Activated CD8-positive, alpha-beta T cell treated with anti-CD3 and anti-CD28 coated beads, Interleukin-2, amount 10 ng/mL, durations not matched to agents 7 days and 5 days (primary cell): ENCODE measurements at places on chromosomes 5 and 9. TPM values are rescaled to one million over a fixed set of nuclear protein-coding genes. Genes with fewer than 3 reads are reported as not detected.

PCDHB10 gene
- total RNA-seq: not detected

LEAP2 gene
- 3.7 TPM for total RNA-seq

DNA sequence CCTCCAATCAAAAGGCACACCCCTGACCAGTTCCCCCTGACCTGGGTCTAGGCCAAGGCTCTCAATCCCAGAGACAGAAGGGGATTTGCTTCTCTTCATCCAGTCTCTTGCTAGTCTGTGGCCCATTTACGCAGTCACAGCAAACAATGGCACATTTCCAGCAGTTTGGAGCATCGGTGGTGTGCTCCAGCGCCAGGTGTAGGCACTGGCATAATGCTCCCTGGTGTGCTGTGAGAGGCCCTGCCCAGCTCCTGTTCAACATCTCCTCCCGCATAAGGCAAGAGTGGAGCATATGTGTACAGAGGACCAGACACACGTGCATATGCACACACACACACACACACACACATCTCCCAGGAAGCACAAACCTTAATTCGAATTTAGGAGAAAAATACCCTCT, 79.5 kb upstream of the ERCC6L2 start:
- DNase-seq: no peak

CLTB gene
- 65.4 TPM for total RNA-seq

- no peak for DNase-seq
Observed at GRCh38 chr9:99868845-99869244, 37.6 kb upstream of the STX17 start.

GPR150 gene
- 0.83 TPM for total RNA-seq

DNA sequence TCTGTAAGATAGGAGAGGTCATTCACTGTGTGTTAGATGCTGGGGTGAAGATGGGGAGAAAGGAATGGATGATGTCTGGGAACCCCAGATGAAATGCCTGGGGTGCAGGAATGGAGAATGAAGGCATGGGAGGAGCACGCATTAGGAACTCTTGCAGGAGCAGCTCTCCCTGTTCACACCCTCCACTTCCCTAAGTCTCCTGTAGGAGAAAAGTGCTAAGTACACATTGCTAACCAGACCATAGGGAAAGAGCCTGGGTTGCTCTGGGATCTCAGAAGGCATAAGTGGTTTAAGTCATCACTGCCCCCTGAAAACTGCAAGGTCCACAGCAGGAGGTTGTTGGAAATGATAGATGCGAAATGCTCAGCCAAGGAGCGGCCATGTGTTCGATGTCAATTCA, 163.1 kb downstream of the SEC61B start:
- DNase-seq: no peak

DNA sequence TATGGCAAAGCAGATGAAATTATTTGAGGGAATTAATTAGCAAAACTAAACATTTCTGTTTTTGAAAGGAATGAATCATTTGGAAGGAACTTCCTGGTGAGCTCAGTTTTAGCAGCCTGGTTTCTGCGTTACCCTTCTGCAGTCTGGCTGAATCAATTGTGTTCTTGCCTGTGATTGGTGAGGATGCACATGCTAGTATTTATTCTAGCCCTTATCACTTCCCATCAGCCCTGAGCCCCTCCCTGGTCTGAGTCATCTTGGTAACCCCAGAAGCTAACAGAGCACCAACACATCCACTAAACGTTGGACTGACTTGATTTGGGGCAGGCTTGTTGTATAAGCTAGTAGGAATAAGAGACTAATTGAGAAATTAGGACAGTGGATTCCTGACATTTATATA, 6.6 kb downstream of the TJP2 start:
- DNase-seq: peak; percentile 44

- DNase-seq: no peak
Observed at GRCh38 chr9:105681724-105682123, 12.6 kb upstream of the TMEM38B start.

OBP2B gene
- total RNA-seq: not detected

GRCh38 chr5:84113246-84114105, 271.2 kb downstream of the EDIL3 start:
- no peak for DNase-seq

- DNase-seq: no peak
Observed at GRCh38 chr9:89046832-89047231, 55.6 kb downstream of the S1PR3 start.

- no peak for DNase-seq
Observed at GRCh38 chr5:151483176-151483575, 35.8 kb downstream of the SLC36A1 start.

EGR1 gene
- total RNA-seq: 8.9 TPM

GRCh38 chr9:113624721-113625120, 161.2 kb downstream of the RGS3 start:
- no peak for DNase-seq

DNA sequence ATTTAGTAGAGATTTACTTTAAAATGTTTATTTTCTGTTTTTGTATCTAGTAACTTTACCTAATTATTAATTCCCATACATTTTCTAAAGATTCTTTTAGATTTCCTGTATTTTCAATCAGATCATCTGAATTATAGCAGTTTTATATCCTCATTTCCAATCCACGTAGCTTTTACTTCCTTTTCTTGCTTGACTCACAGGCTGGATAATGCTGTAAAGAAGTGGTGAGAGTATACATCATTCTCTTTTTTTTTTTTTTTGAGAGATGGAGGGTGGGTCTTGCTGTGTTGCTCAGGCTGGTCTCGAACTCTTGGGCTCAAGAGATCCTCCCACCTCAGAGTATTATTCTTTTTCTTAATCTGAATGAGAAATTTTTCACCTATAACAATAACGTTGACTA, 11.2 kb upstream of the SETX start:
- DNase-seq: no peak

CTSL gene
- total RNA-seq: not detected

DNA sequence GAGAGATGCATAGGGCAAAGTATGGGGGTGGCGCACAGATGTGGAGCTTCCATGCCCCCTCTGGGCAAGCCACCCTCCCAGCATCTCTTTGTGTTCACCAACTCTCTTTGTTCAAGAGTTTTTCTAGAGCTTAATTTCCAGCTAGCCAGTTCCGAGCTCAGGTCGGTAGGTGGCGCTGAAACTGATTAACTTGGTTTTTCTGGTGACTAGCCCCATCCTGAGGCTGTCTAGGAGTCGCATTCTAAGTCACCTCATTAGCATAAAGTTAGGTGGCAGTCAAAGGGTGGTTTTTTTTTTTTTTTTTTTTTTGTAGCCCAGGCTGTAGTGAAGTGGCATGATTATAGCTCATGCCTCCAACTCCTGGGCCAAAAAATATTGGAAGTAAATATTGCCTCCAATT, 476.4 kb downstream of the KDM4C start:
- peak; percentile 42 for DNase-seq

- DNase-seq: no peak
Observed at GRCh38 chr5:106825374-106825773, 845.4 kb downstream of the EFNA5 start.

DNA sequence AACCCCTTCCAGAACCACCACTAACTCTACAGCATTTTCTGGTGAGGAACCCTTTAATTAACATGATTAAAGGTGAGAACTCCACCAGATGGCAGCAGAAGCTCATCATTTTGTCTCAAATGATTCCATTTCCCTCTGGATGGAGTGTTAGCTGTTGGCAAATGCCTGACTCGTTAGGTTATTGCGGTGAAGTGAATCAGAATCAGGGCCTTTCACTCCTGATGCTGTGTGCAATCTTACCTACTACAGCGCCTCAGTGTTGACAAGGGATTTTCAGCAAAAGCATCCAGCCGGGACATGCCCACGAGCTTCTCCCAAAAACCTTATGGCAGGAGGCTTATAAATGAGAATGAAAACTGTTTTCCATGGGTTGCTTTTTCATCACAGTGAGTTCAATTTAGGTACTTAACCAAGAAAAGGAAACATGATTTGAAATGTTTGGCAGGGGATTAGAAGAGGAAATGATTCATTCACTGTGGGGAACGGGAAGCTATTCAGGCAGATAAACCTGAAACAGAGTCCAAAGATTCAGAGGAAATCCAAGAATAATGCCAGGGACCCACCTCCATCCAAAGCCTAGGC, 48.0 kb upstream of the CAST start:
- peak; percentile 65 for DNase-seq

DNA sequence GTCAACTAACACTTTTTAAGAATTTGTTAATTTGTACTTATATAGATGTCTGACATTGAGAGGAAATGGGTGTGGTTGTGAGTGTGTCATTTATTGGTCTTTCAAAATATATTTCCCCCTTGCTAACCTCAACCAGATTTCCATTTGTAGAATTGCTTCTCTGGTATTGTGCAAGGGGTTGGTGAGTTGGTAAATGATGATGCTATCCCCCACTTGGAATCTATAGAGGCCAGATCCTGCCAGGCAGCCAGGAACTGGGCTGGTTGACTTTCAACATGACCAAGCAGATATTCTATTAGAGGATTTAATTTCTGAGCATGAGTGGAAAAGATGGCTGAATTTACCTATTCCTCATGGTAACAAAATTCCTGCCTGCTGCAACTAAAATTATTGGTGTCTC, 306.6 kb upstream of the KIF2A start:
- no peak for DNase-seq

GRCh38 chr9:119951591-119951990, 582.4 kb upstream of the BRINP1 start:
- DNase-seq: no peak

- DNase-seq: no peak
Observed at GRCh38 chr5:91302305-91302704, 80.8 kb downstream of the ARRDC3 start.

- DNase-seq: no peak
Observed at GRCh38 chr9:121304707-121305106, 36.7 kb downstream of the GSN start.

- no peak for DNase-seq
Observed at GRCh38 chr9:110797611-110798010, 129.0 kb downstream of the MUSK start.

SPINK6 gene
- not detected for total RNA-seq

DNA sequence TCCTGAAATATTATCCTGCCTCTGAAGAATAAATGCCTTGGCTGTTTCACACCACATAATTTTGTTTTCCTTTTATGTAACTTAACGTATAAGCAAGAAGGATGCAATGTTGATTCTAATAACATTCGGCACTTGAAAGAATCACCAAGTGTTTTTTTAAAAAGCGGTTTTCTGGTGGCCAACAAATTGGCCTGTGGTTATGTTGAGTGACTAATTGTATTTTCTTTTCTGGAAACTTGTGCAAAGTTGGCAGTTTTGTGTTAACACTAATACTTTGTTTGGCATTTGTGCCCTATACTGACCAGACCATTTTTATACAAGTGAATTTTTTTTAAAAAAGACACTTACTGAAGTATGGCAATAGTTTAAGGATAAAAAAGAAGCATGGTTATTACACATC, 452.7 kb downstream of the BNC2 start:
- DNase-seq: no peak

PCDHGB3 gene
- 0.16 TPM for total RNA-seq

- DNase-seq: no peak
Observed at GRCh38 chr5:157772127-157772526, 28.6 kb downstream of the LSM11 start.

GRCh38 chr9:19372567-19372966, 7.5 kb downstream of the RPS6 start:
- no peak for DNase-seq
